ENCODE measurements at places on chromosomes 5 and 9.

- no peak for DNase-seq
These were observed 3.2 kb upstream of the SMAD5 start for GRCh38 chr5:136129445-136129844.

DNA sequence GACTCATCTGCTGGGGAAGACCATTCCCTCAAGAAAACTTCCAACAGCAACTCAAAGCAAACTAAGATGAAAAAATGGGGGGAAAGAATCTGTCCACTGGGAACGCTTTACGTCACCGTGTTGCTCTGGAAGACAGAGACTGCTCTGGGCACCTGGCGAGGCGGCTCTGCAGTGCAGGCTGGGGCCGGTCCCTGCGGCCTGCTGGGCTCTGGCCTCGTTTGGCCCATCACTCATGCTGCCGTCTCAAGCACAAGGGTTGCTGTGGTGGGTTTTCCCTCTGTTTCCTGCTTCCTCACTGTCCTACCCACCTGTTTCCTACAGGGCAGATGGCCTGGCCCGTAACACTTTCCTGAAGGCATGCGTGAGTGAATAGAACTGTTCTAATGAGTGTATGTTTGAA, 92.9 kb upstream of the OTULINL start:
- no peak for DNase-seq

GRCh38 chr9:75891277-75891741, 836 bp downstream of the PCSK5 start:
- DNase-seq: no peak

- no peak for DNase-seq
These were observed 232.1 kb downstream of the CSNK1G3 start for GRCh38 chr5:123743990-123744583.

GRCh38 chr9:87713278-87713987, 12.5 kb upstream of the CTSL start:
- peak; percentile 36 for DNase-seq

DNA sequence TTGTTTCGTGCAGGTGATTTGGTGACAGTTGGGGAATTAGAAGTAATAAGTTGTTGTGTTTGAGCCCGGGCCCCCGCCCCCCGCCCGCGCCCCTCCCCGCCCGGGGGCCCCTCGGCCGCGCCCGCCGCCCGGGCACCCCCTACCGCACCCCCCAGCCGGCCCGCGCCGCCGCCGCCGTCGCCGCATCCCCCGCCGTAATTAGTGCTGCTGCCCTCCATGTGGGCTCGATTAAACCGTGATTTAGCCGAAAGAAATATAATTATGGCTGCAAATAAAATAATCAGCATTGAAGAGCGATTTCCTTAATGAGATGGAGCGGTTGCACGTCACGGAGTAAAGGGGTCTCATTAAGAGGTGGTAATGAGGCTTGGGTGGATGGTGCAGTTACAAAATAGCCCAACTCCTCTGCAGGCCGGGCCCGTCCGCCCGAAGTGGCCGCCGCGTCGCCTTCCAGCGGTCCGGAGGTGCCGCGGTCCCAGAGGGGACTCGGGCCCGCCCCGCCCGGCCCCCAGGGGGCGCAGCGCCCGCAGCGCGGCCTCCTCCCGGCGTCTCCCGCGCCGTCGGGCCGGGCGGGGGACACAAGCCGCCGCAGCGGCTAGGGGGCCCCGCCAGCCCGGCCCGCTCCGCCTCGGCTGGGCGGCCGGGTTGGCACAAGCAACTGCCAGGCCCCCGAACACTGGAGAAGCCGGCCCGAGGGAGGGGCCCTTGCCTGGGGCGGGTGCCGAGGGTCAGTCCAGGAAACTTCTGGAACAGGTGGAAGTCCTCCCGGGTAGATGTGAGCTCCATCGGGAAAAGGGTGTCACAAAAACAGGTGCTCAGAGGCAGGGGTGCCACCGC, 6.9 kb upstream of the OTP start:
- DNase-seq: no peak

DNA sequence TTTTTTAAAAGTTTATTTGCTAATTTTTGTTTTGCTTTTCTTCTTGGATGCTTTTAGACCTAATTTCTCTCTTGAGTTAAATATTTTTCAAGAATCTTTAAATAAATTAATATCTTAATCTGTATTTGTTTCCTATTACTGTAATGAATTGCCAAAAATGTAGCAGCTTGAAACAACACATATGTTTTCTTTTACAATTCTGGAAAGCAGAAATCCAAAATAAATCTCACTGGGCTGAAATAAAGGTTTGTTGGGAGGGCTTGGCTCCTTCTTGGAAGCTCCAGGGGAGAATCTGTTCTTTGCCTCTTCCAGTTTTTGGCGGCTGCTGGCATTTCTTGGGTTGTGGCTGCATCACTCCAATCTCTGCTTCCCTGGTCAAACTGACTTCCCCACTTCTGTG, 658.1 kb upstream of the ARRDC3 start:
- no peak for DNase-seq

- DNase-seq: no peak
These were observed 42.1 kb upstream of the STXBP1 start for GRCh38 chr9:127569886-127570401.

DNA sequence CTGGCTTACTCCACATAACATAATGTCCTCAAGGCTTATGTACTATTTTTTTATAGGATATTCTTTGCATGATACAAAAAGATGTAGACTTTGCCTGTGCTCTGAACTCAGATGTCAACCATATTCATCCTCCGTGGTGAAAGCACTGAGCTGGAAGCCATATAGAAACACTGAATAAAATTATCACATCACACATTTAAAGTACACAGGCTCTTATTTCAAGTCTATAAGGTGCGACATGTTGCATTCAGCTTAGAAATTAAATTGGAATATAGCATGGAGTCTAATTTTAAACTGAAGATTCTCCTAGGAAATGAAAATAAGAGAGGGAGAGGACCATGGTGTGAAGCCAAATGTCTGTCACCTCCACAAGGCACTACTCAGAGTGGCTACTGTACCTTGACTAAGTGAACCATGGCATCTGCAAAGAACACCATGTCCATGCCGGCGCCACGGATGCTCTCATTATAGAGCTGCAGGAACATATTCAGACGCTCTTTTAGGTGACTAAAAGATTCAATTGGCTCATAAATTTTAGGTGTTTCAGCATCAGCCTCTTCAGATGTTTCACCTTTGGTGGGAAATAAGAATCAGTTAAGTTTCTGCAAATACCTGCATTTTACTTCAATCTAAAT, 158.6 kb downstream of the DNAH5 start:
- DNase-seq: no peak

GRCh38 chr9:98429613-98430012, 174.2 kb upstream of the TBC1D2 start:
- no peak for DNase-seq

DNA sequence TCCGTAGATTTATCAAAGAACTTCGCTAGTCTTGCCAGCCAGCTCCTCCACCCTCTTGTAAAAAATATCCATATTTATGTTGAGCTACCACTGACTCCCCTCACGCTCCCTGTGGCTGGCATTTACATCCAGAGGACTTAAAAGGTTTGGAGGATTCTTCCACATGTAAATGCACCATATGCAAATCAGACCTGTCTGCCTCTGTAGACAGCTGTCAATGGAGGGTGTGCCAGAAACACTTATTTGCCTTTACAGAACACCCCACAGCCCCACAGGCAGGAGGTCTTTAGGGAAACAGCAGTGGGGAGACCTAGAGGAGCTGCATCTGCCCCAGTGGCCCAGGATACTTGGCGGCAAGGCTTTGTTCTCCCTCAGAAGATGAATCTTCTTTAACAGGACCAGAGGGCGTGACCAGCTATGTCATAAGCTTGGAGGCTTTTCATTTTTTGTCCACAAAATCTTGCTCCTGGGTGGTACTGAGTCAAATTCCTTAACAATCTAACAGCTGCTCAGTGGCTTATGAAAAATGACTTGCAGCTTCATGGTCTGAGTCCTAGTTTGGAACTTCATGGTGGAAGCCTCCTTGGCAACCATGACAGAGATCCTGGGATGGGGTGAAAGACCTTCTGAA, 535.8 kb downstream of the EBF1 start:
- DNase-seq: no peak

GRCh38 chr5:151318850-151319732, 15.5 kb upstream of the SLC36A3 start:
- DNase-seq: no peak

DNA sequence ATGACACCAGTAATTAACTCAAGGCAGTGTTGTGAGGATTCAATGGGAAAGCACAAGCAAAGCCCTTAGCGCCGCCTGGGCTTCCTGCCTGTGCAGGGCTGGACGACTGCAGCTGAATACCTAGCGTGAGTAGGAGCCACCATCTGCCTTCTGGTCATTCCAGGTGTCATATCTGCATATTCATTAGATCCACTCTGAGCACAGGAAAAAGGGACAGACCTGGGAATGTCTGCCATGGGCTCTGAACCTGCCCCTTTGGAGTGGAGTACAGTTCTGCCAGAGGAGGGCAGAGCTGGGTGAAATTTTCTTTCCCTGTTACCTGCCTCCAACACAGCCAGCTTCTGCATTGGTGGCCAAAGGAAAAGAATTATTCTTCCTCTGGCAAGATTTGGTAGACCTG, 298.8 kb downstream of the NSG2 start:
- DNase-seq: no peak

- DNase-seq: no peak
These were observed 387.7 kb downstream of the TLR4 start for GRCh38 chr9:118091711-118092500.

DNA sequence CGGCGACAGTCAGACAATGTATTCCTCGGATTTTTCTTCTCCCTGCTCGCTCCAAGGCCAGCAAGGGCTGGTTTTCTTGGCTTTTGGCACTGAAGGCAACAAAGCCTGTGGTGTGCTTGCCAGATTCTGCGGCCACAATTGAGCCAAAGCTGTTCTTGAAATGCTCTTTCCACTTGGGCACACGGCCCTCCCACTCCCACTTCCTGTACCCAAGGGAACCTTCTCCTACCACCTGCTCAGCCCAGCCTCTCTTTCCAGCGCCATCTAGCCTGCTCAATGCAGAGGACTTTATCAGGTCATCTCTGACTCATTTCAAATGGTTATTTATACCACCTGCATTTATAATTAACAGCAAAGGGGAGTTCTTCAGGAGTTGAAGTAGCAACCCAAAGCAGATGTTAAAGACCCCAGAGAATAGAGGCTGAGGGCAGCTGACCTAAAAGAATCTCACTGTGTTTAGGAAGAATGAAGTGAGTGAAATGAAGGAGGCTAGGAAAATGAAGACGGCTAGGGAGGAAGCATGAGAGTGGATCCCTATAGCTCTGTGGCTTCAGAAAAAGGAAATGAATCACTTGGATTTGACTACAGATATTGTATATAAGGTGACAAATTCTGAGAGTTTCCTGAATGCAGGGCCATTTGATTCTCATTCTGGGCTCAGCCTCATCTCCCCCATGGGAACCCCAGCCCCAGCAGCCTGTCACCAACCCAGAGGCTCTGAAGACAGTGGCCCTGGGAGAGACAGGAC, 439.0 kb downstream of the ENC1 start:
- DNase-seq: no peak

- no peak for DNase-seq
These were observed 1.2 kb upstream of the PAPPA start for GRCh38 chr9:116152390-116152789.

DNA sequence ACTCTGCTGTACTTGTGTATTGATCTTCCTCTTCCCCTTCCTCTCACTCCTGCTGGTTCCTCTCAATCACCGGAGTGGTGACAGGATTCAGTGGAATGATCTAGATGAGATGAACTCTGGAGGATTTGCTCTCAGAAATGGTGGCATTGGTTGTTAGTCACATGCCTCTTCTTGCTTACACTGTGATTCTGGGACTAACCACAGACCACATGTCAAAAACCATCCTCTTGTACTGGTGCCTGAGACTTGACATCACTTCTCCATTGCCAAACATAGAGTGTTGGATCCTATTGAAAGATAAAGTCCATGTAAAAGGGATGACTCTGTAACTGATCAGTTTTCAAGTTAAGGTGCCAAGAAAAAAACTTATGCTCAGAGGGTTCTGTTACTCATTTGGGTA, 506.5 kb downstream of the DMAC1 start:
- no peak for DNase-seq

GRCh38 chr5:136146201-136146600, 13.6 kb downstream of the SMAD5 start:
- no peak for DNase-seq

DNA sequence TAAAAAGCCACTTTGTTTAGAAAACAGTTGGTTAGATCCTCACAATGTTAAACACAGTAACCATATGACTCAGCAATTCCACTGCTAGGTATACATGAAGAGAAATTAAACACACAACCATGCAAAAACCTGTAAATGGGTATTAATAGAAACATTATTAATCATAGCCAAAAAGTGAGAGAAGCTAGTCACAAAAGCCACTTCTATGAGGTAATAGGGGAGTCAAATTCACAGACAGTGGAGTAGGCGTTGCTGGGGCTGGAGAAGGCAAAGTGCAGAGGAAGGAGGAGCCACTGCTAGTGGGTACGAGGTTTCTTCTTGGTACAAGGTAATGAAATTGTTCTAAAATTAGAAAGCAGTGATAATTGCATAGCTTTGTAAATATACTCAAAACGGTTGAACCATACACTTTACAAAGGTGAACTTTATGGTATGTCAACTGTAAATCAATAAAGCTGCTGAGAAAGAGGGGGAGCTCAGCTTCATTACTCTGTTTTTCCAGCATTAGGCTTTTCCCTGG, 364.4 kb downstream of the GADD45G start:
- DNase-seq: peak; percentile 3

- no peak for DNase-seq
These were observed 637.6 kb upstream of the SGCD start for GRCh38 chr5:155689406-155689805.

- DNase-seq: no peak
These were observed 145.1 kb upstream of the DAB2 start for GRCh38 chr5:39569857-39570256.

- peak; percentile 38 for DNase-seq
These were observed 51.2 kb upstream of the GGTA1 start for GRCh38 chr9:121550569-121551512.

- DNase-seq: no peak
These were observed 133.1 kb upstream of the SPDL1 start for GRCh38 chr5:169450464-169450863.

DNA sequence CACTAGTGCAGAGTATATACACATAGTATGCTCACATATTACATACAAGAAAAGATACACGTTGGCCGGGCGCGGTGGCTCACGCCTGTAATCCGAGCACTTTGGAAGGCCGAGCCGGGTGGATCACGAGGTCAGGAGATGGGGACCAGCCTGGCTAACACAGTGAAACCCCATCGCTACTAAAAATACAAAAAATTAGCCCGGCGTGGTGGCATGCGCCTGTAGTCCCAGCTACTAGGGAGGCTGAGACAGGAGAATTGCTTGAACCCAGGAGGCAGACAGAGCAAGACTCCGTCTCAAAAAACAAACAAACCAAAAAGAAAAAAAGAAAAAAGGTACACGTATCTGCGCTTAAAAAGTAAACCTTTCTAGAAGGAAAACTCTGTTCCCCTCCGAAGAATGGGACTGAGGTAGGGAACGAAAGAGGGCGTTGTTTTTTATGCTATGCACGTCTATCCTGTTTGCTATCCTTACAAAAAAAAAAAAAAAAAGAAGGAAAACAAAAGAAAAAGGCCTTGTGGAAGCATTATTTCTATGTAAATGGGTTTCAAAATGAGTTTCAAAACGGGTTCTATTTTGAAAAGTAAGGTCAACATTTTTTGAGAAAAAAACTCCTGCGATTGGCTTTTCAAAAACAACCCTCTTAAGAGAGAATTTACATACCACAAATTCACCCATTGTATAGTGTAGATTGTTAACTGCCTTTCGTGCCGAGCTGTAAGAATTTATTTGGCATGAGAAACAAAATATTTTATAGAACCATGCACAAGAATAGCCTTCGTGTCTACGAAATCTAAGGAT, 1.2 kb downstream of the AK3 start:
- no peak for DNase-seq

GRCh38 chr5:40578501-40579451, 100.9 kb upstream of the PTGER4 start:
- no peak for DNase-seq
